Myometrial cell (primary cell): ENCODE measurements at places on chromosomes 3 and 15. TPM values are rescaled to one million over a fixed set of nuclear protein-coding genes. Genes with fewer than 3 reads are reported as not detected.

The SAMD7 gene
- not detected in 2 replicates for total RNA-seq

The GCNT3 gene
- not detected in 2 replicates for total RNA-seq

The ENTPD3 gene
- not detected in 2 replicates for total RNA-seq

The ATRIP gene
- total RNA-seq = 4.3 and 17.0 TPM in 2 replicates

The BCL2A1 gene
- 0.71 and 0.86 TPM in 2 replicates for total RNA-seq

The ST3GAL6 gene
- 0.58 and 1.2 TPM in 2 replicates for total RNA-seq

The AMOTL2 gene
- 105 and 107 TPM in 2 replicates for total RNA-seq

The MAGEL2 gene
- total RNA-seq = not detected in 2 replicates

The EEFSEC gene
- total RNA-seq = 9.2 and 13.8 TPM in 2 replicates

The CYP19A1 gene
- total RNA-seq = not detected in 2 replicates

The NAALADL2 gene
- total RNA-seq = 0.86 and 0.89 TPM in 2 replicates

The HIGD2B gene
- not detected in 2 replicates for total RNA-seq

The C3orf22 gene
- total RNA-seq = not detected in 2 replicates

The TEX55 gene
- total RNA-seq = not detected in 2 replicates

The TMEM207 gene
- not detected in 2 replicates for total RNA-seq

The BLM gene
- total RNA-seq = 5.7 and 7.5 TPM in 2 replicates

The ARRDC4 gene
- total RNA-seq = 13.3 and 15.4 TPM in 2 replicates

The SCG3 gene
- not detected in 2 replicates for total RNA-seq

The SLC2A2 gene
- total RNA-seq = not detected in 2 replicates

The STRIT1 gene
- total RNA-seq = not detected in 2 replicates

The C2CD4A gene
- not detected in 2 replicates for total RNA-seq

The GRM2 gene
- not detected in 2 replicates for total RNA-seq

The NECTIN3 gene
- total RNA-seq = 64.9 and 65.7 TPM in 2 replicates

The RYR3 gene
- total RNA-seq = not detected in 2 replicates

The TTC21A gene
- total RNA-seq = 2.0 and 6.0 TPM in 2 replicates

The WDR93 gene
- 1.2 TPM in 1 of 2 replicates, not detected in the other for total RNA-seq

The DUOX2 gene
- total RNA-seq = not detected in 2 replicates

The MYRIP gene
- total RNA-seq = not detected in 2 replicates

The PRICKLE2 gene
- 7.5 and 8.9 TPM in 2 replicates for total RNA-seq

The HTR3E gene
- total RNA-seq = not detected in 2 replicates

The CAND2 gene
- total RNA-seq = 6.9 and 8.9 TPM in 2 replicates

The ROPN1 gene
- 0.18 TPM in 1 of 2 replicates, not detected in the other for total RNA-seq

The FSTL1 gene
- total RNA-seq = 500 and 637 TPM in 2 replicates

The FAM98B gene
- total RNA-seq = 4.0 and 5.8 TPM in 2 replicates

The TMA7 gene
- total RNA-seq = 410 and 450 TPM in 2 replicates

The MAP6D1 gene
- 8.9 and 10.4 TPM in 2 replicates for total RNA-seq

The BNC1 gene
- total RNA-seq = 4.6 and 8.7 TPM in 2 replicates

The NEO1 gene
- total RNA-seq = 17.6 and 23.7 TPM in 2 replicates

The DUOXA2 gene
- total RNA-seq = not detected in 2 replicates

The SLC12A8 gene
- total RNA-seq = 21.8 and 21.9 TPM in 2 replicates

The CCDC39 gene
- not detected in 2 replicates for total RNA-seq

The CCDC13 gene
- 4.8 and 5.5 TPM in 2 replicates for total RNA-seq
